ENCODE measurements at places on chromosomes 4 and X.

GRCh38 chr4:54005475-54005874, 58.9 kb downstream of the CHIC2 start:
- no peak for DNase-seq

DNA sequence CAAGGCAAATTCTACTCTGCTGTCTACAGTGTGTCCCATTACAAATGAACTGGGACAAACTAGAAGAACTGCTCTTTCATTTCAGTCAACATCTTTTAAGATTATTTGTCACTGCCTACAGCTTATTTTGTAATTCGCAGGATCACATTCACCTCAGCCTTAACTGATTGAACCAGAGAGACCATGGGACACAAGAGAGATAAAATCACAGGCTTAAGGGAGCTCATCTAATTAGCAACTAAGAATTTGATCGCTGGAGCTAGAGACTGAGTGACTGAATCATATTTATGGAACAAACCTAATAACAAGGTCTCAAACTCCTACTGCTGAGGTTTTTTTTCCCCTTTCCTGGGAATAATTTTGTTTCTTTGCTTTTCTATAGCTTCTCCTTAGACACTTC, 898.2 kb downstream of the PCDH18 start:
- no peak for DNase-seq

DNA sequence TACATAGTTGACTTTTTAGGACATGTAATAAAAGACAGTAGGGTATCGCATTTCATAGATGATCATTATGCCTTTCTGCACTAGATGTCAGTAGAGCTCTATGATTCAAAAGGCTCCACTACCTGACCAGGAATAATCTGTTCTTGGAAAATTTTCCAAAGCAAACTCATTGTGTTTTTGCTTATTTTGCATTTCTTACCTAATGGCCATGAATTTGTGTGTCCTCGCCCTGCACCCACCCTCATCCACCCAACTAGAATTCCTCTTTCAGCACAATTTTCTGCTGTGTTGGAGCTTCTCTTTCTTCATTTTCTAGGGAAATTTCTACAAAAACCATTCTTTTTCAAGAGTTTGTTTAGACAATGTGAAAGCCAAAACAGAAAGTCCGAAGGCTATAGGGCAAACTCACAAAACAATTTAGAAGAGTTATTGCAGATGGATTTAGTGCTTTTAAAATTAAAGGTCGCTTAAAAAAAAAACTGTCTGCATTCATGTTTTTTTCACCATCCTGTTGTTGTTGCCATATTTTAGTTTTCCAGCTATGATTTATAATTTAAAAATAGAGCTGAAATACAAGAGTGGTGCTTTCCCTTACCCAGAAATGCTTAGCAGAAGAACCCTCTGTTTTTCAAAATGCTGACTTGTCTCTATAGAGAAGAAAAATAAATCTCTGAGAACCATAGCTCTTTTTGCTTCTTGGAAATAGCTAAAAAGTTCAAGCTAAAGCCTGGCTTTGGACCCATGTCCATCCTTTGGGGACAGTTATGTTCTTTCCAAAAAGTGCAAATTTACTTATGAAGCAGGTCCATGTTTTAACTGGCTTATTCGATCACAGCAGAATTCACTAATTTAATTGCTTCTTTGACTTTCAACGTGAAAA, 183.7 kb downstream of the SPATA18 start:
- DNase-seq = peak; percentile 52

DNA sequence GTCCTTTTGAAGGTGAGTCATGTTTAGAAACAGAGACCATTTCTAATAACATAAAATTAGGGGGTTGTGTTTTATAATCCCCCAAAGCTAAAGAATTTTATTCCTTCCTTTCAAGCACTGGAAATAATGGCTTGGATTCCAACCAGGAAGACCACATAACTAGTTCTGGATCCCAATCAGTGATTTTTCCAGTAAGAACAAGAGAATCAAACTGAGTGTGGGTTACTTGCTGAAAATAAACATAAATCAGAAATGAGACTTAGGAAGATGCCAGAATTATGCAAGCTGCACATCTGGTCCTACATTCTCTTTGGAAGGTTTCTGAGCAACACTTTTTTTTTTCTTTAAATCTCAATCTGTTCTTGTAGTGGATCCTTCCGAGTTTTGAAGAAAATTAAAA, 76.3 kb downstream of the SOWAHB start:
- peak; percentile 89 for DNase-seq

- peak; percentile 60 for DNase-seq
Measured at GRCh38 chr4:26088433-26088928, 174.5 kb downstream of the SMIM20 start.

DNA sequence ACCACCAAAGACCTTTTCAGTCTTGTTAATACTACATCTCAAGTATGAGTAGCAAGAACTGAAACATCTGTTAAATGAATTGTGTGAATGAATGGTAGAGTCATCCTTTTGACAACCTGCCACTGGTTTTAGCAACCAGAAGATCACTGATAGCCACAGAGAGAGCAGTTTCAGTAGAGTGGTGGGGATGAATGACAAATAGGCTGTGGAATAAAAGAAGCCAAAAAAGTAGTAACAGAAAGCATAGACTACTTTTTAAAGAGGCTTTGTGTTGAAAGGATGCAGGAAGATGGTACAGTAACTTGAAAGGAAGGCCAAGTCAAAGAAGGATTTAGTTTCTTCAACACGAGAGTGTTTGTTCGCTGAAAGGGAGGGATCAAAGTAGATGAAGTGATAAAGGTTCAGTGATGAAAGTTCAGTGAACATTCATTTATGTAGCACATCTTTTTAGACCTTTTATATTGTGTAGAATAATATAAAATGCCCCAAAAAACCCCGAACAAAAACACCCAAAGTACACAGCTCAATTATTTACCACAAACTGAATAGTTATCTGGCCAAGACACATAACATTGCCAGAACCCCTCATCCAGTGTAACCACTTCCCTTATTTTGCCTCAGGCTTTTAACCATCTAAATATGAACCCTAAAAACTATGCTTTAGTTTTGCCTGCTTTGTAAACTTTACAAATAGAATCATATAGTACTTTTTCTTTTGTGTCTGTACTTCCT, 40.1 kb upstream of the EIF1AX start:
- DNase-seq = no peak

DNA sequence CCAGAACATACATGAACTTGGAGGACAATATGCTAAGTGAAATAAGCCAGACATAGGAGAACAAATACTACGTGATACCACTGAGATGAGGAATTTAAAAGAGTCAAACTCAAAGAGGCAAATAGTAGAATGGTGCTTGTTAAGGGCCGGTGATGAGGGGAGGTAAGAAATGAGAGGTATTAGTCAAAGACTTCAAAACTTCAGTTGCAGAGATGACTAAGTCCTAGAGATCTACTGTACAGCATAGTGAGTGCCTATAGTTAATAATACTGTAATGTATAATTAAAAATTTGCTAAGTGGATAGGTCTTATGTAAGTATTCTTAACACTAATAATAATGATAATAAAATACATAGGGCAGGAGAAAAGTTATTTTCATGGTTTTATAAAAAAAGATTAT, 126.9 kb upstream of the VEGFC start:
- peak; percentile 17 for DNase-seq

DNA sequence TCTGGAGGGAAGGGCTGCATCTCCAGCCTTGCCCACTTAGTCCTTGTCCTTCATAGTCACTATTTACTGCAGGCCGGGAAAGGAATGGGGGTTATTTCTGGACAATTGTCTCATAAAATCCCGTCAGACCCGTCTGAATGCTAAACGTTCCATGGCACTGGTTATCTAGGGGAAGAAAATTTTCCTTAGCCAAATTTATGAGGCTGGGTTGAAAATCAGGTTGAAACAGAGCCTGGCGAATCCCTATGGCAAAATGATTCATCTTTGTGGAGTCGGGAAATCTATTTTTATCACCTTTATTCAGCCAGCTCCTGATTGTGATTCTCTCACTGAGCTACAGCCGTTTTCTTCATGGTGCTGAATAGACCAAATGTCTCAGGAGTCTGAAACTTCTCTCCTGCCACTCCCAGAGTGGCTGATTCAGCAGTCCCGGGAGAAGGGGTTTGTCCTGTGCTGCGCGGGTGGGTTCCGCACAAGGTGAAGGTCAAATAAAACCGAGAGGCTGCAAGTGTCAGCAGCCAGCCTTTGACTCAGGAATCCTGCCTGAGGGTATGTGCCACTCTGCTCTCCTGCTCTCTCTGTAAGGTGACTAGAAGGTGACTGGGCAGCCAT, 1.0 kb downstream of the LIMCH1 start:
- DNase-seq = no peak

- peak; percentile 14 for DNase-seq
Measured at GRCh38 chr4:90445380-90445779, 318.2 kb downstream of the CCSER1 start.

GRCh38 chrX:63746278-63746677, 38.7 kb downstream of the ARHGEF9 start:
- DNase-seq = no peak

DNA sequence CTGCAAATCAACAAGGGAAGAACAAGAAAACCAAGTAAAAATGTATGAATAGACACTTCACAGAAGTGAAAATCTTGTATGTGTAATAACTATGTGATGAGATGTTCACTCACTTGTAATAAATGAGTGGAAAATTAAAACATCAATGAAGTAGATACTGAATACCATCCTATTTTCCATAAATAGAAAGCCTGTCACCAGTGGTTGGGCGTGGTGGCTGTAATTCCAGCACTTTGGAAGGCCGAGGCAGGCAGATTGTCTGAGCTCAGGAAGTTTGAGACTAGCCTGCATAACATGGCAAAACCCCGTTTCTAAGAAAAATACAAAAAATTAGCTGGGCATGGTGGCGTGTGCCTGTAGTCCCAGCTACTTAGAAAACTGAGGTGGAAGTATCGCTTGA, 53.5 kb upstream of the SOD3 start:
- no peak for DNase-seq

- peak; percentile 76 for DNase-seq
Measured at GRCh38 chr4:83552924-83553323, 17.0 kb downstream of the GPAT3 start.

GRCh38 chrX:154444755-154445246, 860 bp downstream of the FAM50A start:
- no peak for DNase-seq

DNA sequence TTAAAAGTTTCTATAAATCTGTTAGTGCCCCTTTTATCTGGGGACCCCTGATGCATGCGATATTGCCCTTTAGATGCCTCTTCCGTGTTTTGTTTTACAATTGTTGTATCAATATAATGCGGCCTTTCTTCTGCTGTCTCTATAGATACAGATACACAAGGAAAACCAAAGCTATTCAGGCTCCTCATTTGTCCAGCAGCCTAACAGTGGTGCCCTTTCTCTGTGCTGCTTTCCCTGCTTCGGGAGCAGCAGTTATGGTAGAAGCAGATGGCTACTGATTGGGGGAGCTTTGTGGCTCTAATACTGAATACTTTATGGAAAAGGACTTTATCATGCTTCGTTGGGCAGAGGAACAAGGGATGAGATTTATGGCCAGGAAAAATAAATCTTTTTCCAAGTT, 10.6 kb upstream of the PRDM8 start:
- no peak for DNase-seq

DNA sequence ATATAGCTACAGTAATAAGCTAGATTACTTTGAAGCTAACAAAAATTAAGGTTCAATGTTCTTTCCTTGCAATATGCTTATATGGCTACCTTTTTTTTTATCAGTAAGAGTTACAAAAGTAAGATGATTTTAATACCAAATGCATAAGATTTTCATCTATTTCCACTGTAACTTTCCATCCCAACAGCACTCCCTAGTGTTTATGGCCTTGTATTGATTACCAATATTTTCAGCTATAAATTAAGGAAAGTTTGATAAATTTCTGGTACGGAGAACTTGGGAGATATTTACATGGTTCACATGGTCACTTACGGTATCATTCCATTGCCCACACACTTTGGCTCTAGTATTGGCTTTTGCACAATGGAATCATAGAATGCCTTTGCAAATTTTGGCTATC, 448.9 kb upstream of the PABPC4L start:
- DNase-seq = no peak

GRCh38 chr4:184021389-184021788, 116.3 kb downstream of the STOX2 start:
- DNase-seq = no peak

- no peak for DNase-seq
Measured at GRCh38 chr4:26474551-26474950, 15.7 kb downstream of the CCKAR start.

GRCh38 chr4:118867311-118868067, 21.2 kb upstream of the SYNPO2 start:
- DNase-seq = peak; percentile 46

DNA sequence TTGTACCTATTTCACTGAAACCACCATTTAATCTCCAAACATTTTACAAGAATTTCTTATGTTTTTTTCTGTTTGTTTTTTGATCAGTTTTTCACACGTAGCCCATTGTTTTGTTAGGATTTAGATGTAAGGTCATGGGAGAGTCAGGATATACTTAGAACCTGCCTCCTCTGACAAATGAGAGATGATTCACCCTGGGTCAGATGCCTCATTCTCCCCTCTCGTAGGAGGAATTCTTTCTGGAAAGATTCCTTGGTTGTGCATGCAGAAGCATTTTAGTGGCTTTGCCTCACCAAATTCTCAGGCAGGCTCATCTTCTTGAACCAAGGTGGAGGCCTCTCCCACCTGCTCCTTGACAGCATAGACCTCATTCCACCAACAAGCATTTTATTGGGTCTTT, 599.3 kb downstream of the SPRY1 start:
- peak; percentile 88 for DNase-seq

DNA sequence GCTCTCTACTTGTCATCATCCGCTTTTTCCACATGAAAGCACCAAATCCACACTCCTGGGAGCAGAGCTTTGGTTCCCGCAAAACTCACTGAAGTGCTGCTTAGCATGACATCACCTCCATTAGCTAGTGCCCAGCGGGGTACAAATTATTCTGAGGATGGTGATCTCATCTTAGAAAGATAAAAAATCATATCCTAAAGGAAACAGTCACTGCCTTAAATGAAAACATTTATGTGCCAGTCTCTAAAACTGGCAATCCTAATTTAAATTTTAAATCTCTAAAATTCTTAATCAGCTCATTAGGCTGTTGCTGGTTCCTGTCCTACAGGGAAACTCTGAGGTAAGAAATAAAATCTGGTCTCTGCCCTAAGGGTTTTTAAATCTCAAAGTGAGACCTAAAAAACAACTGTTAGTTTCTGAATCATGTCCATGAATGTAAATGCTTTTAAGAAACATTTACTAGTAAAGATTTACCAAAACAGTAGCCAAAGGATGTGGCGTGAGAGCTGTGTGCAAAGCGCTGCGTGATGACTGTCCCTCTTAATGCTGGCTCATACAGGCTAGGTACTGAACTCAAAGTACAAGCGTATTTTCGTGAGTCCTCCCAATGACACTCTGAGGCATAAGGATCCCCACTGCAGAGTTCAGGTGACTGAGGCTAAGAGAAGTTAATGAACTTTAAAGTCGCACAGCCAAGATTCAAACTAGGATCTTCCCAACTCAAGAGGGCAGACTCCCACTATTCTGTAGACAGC, 4.5 kb downstream of the CASP3 start:
- DNase-seq = peak; percentile 10

DNA sequence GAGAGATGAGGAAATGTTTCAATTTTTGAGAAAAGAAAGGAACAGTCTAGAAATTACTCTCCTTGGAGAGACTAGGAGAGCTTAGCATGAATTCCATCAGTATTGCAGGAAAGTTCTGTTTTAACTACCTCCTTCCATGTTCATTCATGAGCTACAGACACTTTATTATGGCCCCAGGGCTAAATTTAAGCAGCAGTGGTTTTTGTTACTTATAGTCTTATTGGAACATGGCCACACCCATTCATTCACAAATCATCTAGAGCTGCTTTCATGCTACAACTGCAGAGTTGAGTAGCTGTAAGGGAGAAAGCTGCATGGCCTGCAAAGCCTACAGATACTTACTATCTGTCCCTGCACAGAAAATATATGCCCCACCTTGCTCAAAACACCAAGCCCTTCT, 81.7 kb downstream of the SHISA3 start:
- no peak for DNase-seq

GRCh38 chrX:109040057-109040456, 303.7 kb upstream of the IRS4 start:
- DNase-seq = no peak
